ENCODE measurements at places on chromosomes 5 and 9.

DNA sequence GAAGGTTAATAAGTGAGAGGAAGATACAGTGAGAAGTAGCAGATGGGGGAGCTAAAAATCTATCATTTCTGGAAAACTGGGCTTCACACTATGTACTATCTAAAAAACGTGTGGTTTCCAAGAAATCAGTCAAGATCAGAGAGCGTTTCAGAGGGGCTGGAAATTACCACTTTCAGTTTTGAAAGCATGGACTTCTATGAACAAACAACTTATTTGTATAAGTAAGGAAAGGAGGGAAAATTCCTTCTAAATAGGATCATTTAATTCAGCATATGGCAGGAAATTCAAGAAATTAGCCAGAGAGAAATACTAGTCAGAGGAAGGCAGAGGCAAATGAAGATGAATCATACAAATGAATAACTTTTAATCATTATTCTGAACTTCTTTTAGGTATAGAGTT, 11.3 kb downstream of the TNC start:
- DNase-seq, result no peak

DNA sequence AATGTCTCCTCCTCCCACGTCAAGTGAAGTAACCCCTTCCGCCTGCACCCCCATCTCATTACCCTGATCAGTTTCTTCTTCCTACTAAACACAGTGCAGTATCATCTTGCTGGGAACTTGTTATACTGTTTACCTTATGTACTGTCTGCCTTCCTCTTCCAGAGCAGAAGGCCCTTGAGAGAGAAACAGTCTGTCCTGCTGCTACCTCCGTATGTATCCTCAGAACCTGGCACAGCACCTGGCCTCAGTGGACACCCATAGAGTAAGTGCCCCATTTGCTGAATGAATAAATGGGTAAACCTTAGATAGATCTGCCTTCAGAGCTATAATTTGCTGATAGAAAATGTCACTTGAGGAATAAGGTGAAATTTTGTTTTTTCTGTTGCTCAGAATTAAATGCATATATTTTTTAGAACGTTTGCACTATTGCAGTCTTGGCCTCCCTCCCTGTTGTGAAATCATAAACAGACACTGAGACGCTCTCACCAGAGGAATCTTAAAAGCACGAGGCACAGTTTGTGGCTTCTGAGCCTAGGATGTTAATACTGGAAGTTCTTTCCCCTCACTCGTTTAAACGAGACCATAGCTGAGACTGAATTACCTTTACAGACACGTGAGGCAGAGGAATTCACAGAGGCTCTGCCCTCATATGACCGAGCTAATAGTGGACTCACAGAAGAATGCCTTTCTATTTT, 223.1 kb upstream of the DAP start:
- no peak for DNase-seq

DNA sequence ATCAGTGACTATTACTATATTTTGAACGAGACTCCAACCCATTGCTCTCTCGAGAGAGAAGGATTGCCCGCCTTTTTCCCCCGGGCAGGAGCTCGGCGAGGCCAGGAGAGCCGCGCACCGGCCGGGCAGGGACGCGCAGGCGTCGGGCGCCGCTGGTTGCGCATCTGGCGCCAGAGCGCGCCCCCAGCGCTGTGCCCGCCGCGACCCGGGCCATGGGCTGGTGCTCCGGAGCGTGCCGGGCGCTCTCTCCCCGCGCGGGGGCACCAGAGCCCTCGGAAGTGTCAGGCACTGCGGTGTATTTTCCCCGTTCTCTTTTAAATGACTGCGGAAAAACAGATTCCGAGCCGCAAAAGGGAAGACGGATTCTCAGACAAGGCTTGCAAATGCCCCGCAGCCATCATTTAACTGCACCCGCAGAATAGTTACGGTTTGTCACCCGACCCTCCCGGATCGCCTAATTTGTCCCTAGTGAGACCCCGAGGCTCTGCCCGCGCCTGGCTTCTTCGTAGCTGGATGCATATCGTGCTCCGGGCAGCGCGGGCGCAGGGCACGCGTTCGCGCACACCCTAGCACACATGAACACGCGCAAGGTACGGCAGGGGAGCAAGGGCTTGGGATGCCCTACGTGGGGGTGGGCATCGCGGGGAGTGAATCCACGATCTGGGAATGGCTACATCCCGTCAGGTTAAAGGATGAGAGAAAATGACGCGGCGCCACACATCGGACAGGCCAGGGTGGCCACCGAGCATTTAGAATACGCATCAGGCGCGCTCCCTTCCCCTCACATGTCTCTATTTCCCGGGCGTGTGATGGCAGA, 1.1 kb upstream of the NTRK2 start:
- DNase-seq, result no peak

- no peak for DNase-seq
These were observed 57.3 kb upstream of the FNIP1 start for GRCh38 chr5:131854134-131854533.

- no peak for DNase-seq
These were observed 25.4 kb downstream of the BOD1 start for GRCh38 chr5:173591056-173591514.

DNA sequence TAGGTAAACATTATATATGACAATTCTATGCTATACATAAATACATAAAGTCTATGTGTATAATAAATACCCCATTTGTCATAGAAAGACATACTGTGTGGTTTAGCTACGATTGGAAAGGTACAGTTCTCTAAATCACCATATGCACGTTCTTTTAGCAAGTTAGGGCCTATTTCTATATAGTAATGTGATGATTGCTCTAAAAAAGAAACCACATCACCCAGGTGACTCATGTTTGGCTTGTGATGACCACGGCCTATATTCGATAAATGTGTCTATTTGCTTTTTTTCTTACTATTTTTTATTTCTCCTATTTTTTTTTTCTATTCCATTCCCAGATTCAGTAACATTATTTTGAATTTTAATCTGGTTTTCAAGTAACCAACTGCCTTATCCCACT, 34.7 kb downstream of the RETREG1 start:
- no peak for DNase-seq

GRCh38 chr9:125428060-125428901, 166.7 kb downstream of the GAPVD1 start:
- DNase-seq, result no peak

GRCh38 chr5:5371957-5372356, 50.5 kb upstream of the ICE1 start:
- no peak for DNase-seq

GRCh38 chr9:7640231-7640630, 159.3 kb downstream of the DMAC1 start:
- DNase-seq, result no peak

- DNase-seq, result no peak
These were observed 63.7 kb downstream of the GLIS3 start for GRCh38 chr9:4235871-4236804.

- DNase-seq, result no peak
These were observed 392.1 kb upstream of the DAB2 start for GRCh38 chr5:39816866-39817265.

DNA sequence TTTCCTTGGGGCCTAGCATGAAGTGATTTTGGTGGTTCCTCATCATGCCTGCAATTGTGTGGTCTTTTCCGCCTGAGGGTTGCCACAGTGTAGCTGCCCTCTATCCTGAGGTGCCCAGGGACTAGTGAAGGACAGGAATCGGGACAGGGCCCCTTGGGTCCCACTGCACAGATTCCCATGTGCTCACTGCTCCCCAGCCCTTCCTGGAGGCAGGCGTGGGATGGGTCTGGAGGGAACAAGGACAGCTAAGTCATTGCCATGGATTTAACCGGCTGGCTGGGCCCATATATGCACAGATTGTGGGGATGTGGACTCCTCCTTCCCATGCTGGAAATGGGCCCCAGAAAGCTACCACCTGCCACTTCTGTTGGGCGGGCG, 122.3 kb upstream of the PITX1 start:
- DNase-seq, result no peak

DNA sequence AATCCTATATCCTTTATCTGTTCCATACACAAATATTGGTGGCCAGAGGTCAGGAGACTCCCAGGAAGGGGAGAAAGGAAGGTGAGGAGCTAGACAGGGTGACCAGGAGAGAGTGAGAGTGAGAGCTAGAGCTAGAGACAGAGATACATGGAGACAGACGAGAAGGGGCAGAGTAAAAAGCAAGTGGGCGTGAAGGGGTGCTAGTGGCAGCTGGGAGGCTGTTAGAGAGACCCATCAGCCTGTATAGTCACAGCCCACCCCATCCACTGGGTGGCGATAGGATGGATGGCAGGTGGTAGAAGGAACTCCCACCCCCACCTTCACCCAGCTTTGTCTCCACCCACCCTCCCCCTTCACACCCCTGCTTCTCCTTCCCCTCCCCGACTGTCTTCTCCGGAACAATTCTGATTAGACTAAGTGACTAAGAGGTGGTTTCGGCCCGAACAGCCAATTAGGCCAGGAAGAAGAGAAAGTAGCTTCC, 32.8 kb downstream of the PCDH1 start:
- DNase-seq, result no peak

DNA sequence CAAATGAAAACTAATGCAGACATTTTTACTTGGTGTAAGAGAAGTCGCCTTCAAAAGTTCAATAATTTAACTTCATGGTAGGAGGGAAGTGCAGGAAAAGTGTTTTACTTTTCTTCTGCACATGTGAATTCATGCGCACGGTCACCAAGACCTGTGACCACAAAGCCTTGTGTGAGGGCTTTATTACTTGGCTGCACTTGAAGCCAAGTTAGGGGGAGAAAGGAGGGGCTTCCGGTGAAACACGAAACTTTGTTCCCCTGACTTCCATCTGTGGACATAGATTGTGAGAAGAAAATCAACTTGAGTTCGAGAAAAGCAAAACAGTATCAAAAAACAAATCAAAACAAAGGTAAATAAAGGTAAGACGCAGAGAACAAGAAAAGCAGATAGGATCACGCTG, 239.9 kb downstream of the ROR2 start:
- DNase-seq, result no peak

DNA sequence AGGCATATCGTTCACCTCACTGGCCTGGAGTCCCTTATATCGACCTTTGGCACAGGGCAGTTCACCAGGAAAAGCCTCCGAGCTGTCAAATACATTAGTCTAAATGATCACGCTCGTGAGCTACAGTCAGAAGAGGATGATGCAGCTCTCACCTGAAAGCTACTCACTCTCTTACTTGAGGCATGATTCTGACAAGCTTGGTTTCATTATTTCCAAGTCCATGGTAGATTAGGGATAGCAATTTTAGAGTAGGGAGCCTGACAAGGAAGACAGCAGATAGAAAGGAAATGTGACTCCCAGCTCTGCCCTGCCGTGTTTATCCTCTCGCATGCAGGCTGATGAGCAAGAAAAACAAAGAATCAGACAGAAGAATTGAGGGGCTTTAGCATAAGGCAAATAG, 98.0 kb upstream of the MAP1B start:
- no peak for DNase-seq

GRCh38 chr5:138807182-138807581, 54.0 kb downstream of the CTNNA1 start:
- DNase-seq, result no peak

DNA sequence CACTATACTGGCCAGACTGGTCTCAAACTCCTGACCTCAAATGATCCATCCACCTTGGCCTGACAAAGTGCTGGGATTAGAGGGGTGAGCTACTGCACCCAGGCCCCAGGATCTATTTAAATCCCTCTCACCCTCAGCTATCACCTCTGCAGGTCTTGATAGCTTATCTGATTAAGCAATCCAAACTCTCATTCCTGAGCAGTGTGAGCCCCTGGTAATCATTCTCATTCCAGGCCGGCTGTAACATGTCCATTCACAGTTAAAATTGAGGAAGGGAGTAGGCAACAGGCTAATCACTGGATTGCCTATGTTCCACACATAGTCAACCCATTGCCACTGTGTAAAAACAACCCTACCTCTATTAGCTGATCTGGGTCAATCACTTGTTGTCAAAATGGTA, 111.1 kb downstream of the AGTPBP1 start:
- DNase-seq, result no peak

DNA sequence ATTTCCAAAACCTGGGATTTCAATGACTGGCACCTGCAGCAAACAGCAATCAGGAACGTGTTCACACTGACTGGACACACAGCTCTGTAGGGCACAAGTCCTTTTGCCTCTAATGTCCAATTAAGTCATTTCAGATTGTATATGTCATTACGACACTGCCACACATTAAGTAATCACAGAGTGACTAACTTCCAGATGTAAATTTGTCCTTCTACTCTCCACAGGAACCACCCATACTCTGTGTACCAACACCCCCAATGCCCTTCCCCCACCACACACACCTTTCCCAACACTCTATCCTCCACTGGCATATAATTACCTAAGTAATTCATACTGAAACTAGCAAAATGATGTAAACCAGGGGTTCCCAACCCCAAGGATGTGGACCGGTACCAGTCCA, 30.5 kb downstream of the LARS1 start:
- DNase-seq, result no peak

Data from GM04504 (cell line).